HFFc6 (cell line): ENCODE measurements at places on chromosomes 5 and 9. TPM values are rescaled to one million over a fixed set of nuclear protein-coding genes. Genes with fewer than 3 reads are reported as not detected.

GRCh38 chr9:124698265-124698664 lies 72.8 kb downstream of the NR6A1 start:
- DNase-seq, result peak; percentile 51
- H3K27me3 ChIP-seq, result no peaks in the 10 kb centered on the region; the same call in 1 of the 2 replicates
- peaks cover 29% of the 10 kb centered on the region for H3K36me3 ChIP-seq
- peak overlapping the region; percentile 77 for H3K4me3 ChIP-seq
- peak overlapping the region; percentile 95 for H3K27ac ChIP-seq

DNA sequence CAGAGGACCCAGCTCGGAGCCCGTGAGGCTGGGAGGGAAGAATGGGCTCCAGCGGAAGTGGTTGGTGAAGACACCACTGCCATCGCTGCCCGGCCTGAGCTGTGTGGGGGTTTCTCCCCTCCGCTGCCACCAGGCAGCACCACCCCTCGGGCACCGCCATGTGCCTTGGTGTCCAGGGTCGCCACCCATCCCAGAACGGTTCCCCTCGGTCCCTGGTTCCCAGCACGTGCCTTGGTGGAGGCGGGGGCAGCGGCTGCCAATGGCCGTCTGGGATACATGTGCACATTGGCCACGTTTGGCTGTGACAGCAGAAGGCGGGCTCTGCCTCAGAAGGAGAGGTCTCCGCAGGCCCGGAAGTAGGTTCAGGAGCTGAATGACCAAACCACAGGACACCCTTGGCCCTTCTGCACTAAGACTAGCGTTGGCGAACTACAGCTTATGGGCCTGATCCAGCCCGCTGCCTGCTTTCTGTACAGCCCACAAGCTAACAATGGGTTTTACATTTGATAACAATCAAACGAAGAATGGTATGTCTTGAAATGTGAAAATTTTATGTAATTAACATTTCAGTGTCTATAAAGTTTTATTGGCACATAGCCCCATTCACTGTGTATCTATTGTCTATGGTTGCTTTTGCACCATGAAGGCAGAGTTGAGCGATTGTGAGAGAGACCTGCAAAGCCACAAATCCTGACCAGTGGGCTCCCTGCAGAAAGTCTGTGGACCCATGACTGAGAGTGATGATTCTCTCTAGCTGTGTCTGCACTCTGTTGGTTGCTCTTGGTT lies 91.7 kb upstream of the RAPGEF1 start:
- no peak overlapping the region for H3K4me3 ChIP-seq
- H3K36me3 ChIP-seq, result peaks cover 6% of the 10 kb centered on the region
- no peak overlapping the region for H3K27ac ChIP-seq

DNA sequence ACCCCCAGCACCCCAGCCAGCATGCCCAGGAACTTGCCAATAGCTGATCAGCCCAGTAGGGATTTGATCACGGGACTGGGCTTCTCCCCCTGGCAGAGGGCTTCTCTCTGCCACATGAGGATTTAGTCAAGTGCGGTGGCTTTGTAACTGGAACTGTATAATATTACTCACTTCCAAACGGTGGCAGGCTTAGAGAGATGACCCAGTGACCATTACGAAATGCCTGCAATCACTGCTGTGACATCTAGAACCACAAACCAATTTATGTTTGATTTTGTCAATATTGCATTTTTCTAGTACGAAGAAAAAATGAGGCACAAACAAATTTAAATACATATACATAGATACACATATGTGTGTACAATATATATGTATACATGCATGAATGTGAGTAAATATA lies 192.1 kb downstream of the ERCC6L2 start:
- peaks cover 12% of the 10 kb centered on the region for H3K27me3 ChIP-seq
- DNase-seq, result no peak
- H3K4me1 ChIP-seq, result no peaks in the 10 kb centered on the region
- no peak overlapping the region for H3K4me3 ChIP-seq

GRCh38 chr9:136978073-136978864 lies 965 bp downstream of the PTGDS start:
- no peak for DNase-seq
- H3K4me3 ChIP-seq, result no peak overlapping the region
- H3K4me1 ChIP-seq, result peaks cover 5% of the 10 kb centered on the region; the same call in 1 of the 2 replicates
- H3K27ac ChIP-seq, result no peak overlapping the region
- no peaks in the 10 kb centered on the region for H3K36me3 ChIP-seq

- no peak overlapping the region for H3K27ac ChIP-seq
- H3K4me3 ChIP-seq, result no peak overlapping the region
- no peaks in the 10 kb centered on the region for H3K27me3 ChIP-seq
- H3K36me3 ChIP-seq, result no peaks in the 10 kb centered on the region
- DNase-seq, result no peak
These were observed 92.8 kb downstream of the TAF11L14 start for GRCh38 chr5:17727098-17727497.

GRCh38 chr5:168941901-168942300 lies 359.0 kb downstream of the SLIT3 start:
- no peaks in the 10 kb centered on the region for H3K4me1 ChIP-seq
- no peaks in the 10 kb centered on the region for H3K36me3 ChIP-seq
- H3K27me3 ChIP-seq, result peaks cover 15% of the 10 kb centered on the region
- no peak overlapping the region for H3K27ac ChIP-seq
- no peak overlapping the region for H3K4me3 ChIP-seq

DNA sequence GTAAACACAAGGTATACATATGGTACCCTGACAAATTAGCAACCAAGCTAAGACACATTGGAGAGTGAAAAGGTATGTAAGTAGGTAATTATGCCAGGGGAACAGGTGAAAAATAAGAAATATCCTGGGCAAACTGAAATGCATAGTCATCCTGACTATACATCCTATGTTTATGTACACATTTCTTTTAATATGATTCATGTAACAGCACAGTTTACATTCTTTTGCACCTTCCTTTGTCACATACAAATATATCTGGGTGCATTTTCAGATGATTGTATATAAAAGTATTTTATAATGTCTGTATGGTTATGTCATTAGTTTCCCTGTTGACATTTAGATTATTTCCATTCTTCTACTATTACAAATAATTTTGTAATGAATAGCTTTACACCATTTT lies 1146.9 kb downstream of the EFNA5 start:
- no peaks in the 10 kb centered on the region for H3K27me3 ChIP-seq
- no peak overlapping the region for H3K27ac ChIP-seq
- H3K36me3 ChIP-seq, result no peaks in the 10 kb centered on the region
- no peak for DNase-seq
- H3K4me1 ChIP-seq, result no peaks in the 10 kb centered on the region

GRCh38 chr5:81128416-81128815 lies 104.7 kb upstream of the CKMT2 start:
- H3K4me1 ChIP-seq, result no peaks in the 10 kb centered on the region
- H3K27me3 ChIP-seq, result no peaks in the 10 kb centered on the region; the same call in 1 of the 2 replicates
- H3K27ac ChIP-seq, result no peak overlapping the region
- no peak for DNase-seq
- no peaks in the 10 kb centered on the region for H3K36me3 ChIP-seq
- no peak overlapping the region for H3K4me3 ChIP-seq

GRCh38 chr9:95305770-95306492 lies 11.6 kb downstream of the FANCC start:
- DNase-seq, result no peak
- no peaks in the 10 kb centered on the region for H3K27me3 ChIP-seq
- H3K4me1 ChIP-seq, result peaks cover 30% of the 10 kb centered on the region
- H3K4me3 ChIP-seq, result peak overlapping the region; percentile 2; the same call in 1 of the 2 replicates
- no peaks in the 10 kb centered on the region; the same call in 1 of the 2 replicates for H3K36me3 ChIP-seq

DNA sequence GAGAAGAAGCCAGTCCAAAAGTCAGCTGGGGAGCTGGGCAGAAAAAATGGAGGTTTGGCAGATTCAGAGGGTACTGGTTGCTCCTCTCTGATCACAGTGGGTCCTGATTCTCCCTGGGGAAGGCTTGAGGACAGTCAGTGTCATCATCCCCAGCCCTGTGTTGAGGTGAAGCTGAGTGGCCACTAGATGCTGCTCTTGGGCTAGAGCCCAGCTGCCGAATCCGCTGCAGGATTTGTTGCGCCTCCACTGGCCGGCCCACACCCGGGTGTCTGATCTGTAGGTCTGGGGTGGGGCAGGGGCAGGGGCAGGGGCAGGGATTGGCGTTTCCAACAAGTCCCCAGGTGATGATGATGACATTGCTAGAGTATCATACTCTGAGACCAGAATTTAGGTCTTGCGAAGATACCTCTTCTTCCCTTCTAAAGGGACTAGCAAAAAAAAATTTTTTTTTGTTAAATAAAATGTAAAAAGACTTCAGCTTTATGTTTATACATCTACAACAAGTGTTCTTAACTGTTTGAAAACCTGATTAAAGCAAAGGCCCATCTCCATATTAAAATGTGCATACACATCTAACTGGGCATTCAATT lies 106.8 kb downstream of the PDE6A start:
- no peaks in the 10 kb centered on the region for H3K36me3 ChIP-seq
- peaks cover 14% of the 10 kb centered on the region for H3K27me3 ChIP-seq

- no peaks in the 10 kb centered on the region for H3K36me3 ChIP-seq
- no peak overlapping the region for H3K27ac ChIP-seq
- no peak for DNase-seq
- no peaks in the 10 kb centered on the region for H3K4me1 ChIP-seq
- H3K27me3 ChIP-seq, result no peaks in the 10 kb centered on the region; the same call in 1 of the 2 replicates
These were observed 615.4 kb upstream of the KLF4 start for GRCh38 chr9:108104991-108105390.

GRCh38 chr5:132830436-132831094 lies at the start of gene SHROOM1:
Gene SHROOM1 (minus strand): TSS chr5:132830647. CDS start chr5:132826140, 4,507 bp downstream.
- peak within 1 kb of the TSS; percentile 72 for H3K27ac ChIP-seq
- H3K4me3 ChIP-seq, result peak within 1 kb of the TSS; percentile 86
- peaks cover 2% of the 10 kb centered on the region for H3K27me3 ChIP-seq
- no peaks in the 10 kb centered on the region for H3K36me3 ChIP-seq
- H3K4me1 ChIP-seq, result peaks cover 14% of the 10 kb centered on the region
- peak; percentile 13 for DNase-seq

- no peaks in the 10 kb centered on the region for H3K4me1 ChIP-seq
- H3K4me3 ChIP-seq, result no peak overlapping the region
- no peak overlapping the region for H3K27ac ChIP-seq
- H3K27me3 ChIP-seq, result peaks cover 42% of the 10 kb centered on the region
- no peaks in the 10 kb centered on the region for H3K36me3 ChIP-seq
These were observed 5.0 kb upstream of the IRX4 start for GRCh38 chr5:1887588-1888360.

DNA sequence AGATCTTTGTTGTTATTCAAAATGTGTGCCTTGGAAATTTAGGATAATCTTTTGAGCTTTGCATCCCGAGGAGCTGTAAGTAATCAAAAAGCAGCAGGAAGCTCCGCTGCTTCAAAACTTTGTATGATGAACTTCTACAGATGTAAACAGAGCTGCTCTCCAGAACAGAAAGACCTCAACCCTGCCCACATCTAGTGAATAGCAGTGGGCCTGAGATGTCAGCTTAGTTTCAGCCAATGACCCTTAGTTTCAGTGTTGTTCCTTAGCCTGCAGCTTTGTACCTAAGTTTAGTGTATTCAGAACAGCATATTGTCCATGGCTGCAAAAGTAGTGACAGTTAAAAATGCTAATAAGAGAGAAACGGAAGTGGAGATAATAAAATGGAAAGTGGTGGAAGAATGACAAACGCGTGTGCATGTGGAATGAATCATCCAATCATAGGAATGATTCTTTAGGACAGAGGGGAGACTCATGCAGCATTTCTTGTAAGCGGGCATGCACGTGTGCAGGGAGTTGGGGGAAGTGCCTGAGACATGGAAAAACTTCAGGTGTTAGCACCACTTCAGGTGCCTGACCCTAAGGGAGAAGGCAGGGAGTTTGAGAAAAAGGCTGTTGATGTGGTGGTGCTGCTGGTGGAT lies 24.9 kb downstream of the SNX24 start:
- DNase-seq, result peak; percentile 66
- H3K4me1 ChIP-seq, result peaks cover 42% of the 10 kb centered on the region
- peak overlapping the region; percentile 77 for H3K4me3 ChIP-seq
- peak overlapping the region; percentile 90 for H3K27ac ChIP-seq

- peaks cover 14% of the 10 kb centered on the region for H3K4me1 ChIP-seq
- H3K27me3 ChIP-seq, result no peaks in the 10 kb centered on the region
- DNase-seq, result no peak
- H3K36me3 ChIP-seq, result no peaks in the 10 kb centered on the region
- no peak overlapping the region for H3K4me3 ChIP-seq
- no peak overlapping the region for H3K27ac ChIP-seq
These were observed 126.5 kb downstream of the RPS23 start for GRCh38 chr5:82151662-82152061.

- no peak overlapping the region for H3K4me3 ChIP-seq
- no peaks in the 10 kb centered on the region for H3K4me1 ChIP-seq
- H3K27me3 ChIP-seq, result peaks cover 6% of the 10 kb centered on the region; the same call in 1 of the 2 replicates
- H3K36me3 ChIP-seq, result peaks cover 10% of the 10 kb centered on the region; the same call in 1 of the 2 replicates
These were observed 66.1 kb downstream of the CACNA1B start for GRCh38 chr9:137943655-137944054.

Gene MELK
- total RNA-seq, result 16.6 to 35.3 TPM (median 28.8 TPM) in 3 replicates

Gene PCDHA1
- 0.09 to 0.21 TPM (median 0.21 TPM) in 3 replicates for total RNA-seq

Gene CKMT2
- not detected in 3 replicates for total RNA-seq

Gene OR13F1
- total RNA-seq, result not detected in 2 replicates

Gene AIF1L
- total RNA-seq, result 0.13 and 0.37 TPM in 2 replicates

Gene LIX1
- total RNA-seq, result not detected in 3 replicates

Gene DNAI1
- not detected in 3 replicates for total RNA-seq
